ENCODE measurements at places on chromosomes 1 and 21.
A peak's percentile ranks its signal among the peaks of the same experiment; 100 is the strongest.

- DNase-seq: no peak
Observed at GRCh38 chr1:220892997-220893700, 13.9 kb downstream of the HLX start.

DNA sequence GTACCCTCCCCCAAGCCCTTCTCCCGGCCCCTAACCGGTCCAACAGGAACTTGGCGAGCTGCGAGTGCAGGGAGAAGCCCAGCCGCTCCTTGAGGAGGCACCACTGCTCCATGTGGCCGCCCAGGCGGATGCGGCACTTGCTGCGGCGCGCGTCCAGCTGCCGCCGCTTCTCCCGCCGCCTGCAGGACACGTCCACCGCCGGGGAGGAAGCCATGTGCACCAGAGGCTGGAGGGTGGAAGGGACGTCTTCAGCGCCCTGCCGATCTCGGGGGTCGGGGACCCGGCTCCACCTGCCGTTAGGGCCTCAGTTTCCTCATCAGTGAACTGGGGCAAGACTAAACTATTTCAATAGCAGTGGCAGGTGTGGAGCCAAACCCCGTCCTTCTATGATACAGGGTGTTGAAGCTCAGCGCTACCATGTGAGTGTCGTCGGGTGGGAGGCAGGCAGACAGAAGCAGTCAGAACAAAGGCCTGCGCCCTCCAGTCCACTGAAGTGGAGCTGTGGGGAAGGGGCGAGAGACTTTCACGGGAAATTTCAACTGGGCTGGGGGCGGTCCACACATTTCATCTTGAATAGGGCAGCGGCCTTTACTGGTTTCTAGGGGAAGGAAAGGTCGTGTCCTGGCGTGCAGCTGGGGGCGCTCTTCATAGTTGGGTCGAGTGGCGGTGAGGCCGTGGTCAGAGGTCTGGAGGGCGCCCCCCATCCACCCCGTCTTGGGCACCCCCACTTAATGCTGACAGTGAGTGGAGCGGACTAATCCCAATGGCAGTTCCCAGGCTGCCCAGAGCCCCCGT is 592 bp downstream of the ZNF692 start:
- peak; percentile 20 for DNase-seq

- DNase-seq: no peak
Observed at GRCh38 chr1:230112131-230112701, 45.2 kb downstream of the GALNT2 start.

- DNase-seq: no peak
Observed at GRCh38 chr1:113153116-113153803, 80.3 kb downstream of the LRIG2 start.

DNA sequence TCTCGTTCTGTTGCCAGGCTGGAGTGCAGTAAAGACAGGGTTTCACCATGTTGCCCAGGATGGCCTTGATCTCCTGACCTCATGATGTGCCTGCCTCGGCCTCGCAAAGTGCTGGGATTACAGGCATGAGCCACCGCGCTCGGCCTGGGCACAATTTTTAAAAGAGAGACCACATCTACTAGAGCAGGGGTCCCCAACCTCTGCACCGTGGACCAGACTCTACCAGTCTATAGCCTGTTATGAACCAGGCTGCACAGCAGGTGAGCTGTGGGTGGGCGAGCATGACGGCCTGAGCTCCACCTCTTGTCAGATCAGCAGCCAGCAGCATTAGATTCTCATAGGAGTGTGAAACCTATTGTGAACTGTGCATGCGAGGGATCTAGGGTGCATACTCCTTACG is 20.8 kb downstream of the TNNT2 start:
- DNase-seq: no peak

DNA sequence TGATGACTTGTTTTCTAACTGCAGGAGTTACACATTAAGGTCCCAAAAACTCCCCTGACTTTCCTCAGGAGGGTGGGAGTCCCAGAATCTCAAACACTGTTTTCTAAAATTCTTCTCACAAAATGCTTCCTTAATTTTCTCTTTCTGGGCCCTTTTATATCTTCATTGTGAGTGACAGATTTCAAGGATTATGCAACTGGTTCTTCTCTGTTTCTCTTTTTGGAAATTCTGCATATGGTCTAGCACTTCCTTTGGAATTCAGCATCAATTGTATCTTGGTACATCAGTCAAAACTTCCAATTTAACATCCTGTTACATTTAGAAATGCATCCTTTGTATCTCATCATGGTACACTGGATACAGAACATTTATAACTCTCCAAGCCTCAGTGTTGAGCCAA is 59.7 kb downstream of the LMO4 start:
- no peak for DNase-seq

DNA sequence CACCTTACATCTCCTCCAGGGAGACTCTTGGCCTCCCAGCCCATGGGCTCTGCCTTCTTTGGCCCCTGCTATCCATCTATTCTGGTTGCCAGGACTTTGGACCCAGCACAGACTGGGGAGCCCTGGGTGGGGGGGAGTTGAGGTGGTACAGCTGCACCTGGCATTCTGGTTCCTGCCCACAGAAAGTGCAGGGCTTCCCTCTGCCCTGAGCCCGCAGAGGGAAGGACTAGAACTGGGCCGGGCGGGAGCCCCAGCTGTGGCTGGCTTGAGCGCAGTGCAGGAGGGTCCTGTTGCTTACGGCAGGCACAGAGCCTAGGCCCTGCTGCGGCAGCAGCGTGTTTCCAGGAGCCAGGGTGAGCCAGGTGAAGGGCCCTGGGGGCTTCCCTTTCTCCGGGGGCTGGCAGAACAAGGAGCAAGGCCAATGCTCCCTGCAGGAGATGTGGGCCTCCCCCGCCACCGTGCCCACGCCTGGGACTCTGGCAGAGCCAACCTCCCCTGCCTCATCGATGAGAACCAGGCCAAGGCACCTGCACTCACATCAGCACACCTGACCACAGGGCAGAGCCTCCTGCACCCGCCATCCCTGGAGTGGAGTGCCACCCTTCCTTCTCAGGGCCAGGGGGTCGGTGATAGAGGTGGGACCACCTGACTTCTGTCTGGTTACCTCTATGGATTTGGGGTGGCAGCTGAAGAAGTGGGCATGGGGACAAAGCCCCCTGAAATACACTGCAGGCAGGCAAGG is 16.1 kb downstream of the PARS2 start:
- DNase-seq: no peak

DNA sequence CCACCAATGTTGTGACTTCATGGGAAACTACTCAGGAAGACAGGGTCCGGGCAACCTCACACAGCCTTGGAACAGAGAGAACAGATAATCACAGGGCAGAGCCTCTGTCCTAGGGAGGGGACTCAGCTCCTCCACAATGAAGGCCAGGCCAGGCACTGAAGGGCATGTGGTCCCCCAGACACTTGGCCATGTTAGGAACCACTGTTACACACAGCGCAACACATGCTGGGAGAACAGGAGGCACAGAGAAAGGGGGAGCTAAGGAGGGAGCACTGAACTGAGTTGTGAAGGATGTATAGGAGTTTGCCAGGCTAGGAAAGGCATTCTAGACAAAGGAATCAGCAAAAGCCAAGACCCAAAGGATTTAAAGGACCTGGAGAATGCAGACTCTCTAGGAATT is 127.6 kb downstream of the DMRTB1 start:
- no peak for DNase-seq

DNA sequence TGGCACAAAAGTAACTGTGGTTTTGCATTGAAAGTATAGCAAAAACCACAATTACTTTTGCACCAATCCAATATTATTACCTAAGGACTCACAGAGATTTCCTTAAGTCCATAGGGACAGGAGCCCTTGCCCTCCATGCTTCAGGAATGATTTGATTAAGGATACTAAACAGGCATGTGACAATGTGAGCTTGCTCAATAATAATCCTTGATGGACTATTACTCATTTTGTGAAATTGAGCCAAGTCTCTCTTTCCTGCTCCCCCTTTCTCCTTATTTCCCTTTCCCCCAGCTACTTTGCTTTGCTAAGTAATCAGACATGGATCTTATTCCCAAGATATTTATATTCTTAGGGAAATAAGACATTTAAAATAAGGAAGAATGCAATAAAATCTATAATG is 21.6 kb upstream of the RGL1 start:
- DNase-seq: no peak

DNA sequence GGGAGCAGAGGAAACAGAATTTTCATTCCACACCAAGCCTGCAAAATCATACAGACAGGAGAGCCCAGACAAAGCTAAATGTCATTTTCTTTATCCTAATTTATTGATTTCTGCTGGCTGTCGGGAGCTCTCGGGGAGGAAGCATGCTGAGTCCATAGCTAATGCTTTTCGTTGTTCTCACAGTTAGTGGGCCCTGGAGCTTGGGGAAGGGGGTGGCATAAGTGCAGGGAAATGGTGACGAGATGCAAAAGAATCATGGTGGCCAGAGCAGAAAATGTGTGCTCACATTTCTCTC is 202.4 kb downstream of the TOMM20 start:
- DNase-seq: no peak

- no peak for DNase-seq
Observed at GRCh38 chr1:192443616-192444015, 126.8 kb downstream of the RGS21 start.

DNA sequence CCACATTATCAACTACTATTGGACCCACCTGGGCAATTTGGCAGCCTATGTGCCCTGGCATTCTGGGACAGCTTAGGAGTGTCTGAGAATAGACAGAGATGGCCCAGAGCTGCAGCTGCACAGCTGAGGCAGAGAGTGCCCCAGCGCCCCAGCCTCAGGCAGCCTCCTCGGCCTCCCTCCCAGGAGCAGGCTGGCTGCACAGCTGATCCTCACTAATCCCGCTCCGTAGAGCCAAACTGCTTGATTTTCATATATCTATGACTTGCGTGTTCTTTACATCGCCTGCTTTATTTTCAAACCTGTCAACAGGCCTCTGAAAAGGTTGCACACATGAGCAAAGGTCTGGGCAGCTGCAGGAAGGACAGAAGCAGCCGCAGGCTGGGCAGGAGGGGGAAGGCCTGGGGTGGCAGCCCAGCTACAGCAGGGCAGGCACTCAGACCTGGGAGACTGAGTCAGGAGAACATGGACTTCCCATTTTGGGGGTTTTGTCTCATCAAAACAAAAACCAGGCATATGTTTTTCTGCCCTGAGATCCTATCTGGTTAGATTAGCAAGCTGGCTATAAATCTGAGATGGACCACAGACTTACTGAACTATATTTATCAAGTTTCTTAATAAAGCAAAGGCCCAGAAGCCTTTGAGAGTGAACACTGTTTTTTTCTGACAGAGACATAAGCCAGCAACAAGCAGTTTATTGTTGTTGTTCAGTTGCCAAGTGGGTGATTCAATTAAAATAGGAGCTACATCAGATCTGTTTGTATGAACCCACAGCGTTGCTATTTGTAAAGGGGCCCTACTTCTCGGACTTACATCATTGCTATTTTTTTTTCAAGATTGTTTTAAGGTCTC is 301.8 kb upstream of the DUSP10 start:
- DNase-seq: no peak

GRCh38 chr1:87814573-87814972 is 485.9 kb downstream of the LMO4 start:
- no peak for DNase-seq

GRCh38 chr1:74689621-74690363 is 16.2 kb upstream of the ERICH3 start:
- DNase-seq: peak; percentile 57

- no peak for DNase-seq
Observed at GRCh38 chr1:81118550-81118949, 682.2 kb upstream of the ADGRL2 start.

DNA sequence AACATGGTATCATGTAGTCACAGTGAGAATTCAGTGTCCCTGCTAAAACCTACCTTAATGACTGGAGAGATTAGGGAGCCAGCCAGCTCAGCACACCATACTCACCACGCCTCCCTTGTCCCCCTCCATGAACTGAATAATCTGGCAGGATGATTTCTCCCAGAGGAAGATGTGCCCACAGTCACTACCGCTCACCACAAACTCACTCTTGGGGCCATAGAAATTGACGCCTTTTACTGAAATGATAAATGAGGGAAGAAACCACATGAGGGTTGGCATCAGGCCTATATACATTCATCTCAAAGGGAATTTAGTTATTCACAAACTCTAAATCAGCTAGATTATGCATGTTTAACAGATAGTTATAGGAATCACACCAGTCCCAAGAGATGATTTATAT is 17.4 kb downstream of the PEA15 start:
- no peak for DNase-seq

GRCh38 chr21:43637530-43638158 is 21.6 kb downstream of the HSF2BP start:
- no peak for DNase-seq

- no peak for DNase-seq
Observed at GRCh38 chr1:57599236-57599994, 175.6 kb upstream of the DAB1 start.

DNA sequence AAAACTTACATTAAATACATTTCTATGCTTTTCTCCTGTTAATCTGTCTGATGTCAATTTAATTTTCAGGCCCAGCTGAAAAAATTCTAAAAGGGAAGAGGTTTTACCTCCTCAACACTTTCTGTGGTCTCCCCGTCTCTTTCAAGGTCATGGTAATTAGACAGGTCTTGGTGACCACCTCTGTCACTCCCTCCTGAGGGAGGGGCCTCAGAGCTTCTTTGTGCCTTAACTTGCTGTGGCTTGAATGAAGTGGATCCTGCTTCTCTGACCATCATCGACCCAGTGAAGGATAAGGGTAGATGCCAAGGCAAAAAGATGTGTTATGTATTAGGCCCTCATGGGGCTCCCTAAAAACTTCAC is 40.8 kb upstream of the OSBPL9 start:
- DNase-seq: no peak

- no peak for DNase-seq
Observed at GRCh38 chr1:19802269-19802668, 2.6 kb upstream of the TMCO4 start.

Data from CD4-positive, alpha-beta T cell treated with Interleukin-17A for 1 hour (primary cell).